ENCODE measurements at places on chromosomes 2 and 18.

DNA sequence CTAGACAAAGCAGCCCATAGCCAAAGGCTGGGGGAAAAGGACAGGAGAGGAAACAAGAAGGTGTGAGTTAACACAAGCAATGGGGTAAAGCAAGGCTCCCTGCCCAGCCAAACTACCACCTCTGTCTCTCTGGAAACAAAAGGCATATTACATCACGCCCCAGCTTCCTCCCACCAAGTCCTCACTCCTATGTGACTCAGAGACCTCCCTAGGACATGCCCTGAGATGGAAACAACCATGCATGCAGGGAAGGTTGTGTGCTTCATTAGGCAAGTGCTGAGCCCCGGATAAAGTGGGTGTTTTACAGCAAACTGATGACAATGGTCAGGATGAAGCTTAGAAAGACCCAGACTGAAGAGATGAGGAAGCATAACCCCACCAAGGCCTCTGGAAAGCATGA, 9.0 kb upstream of the ATRAID start:
- DNase-seq = no peak

DNA sequence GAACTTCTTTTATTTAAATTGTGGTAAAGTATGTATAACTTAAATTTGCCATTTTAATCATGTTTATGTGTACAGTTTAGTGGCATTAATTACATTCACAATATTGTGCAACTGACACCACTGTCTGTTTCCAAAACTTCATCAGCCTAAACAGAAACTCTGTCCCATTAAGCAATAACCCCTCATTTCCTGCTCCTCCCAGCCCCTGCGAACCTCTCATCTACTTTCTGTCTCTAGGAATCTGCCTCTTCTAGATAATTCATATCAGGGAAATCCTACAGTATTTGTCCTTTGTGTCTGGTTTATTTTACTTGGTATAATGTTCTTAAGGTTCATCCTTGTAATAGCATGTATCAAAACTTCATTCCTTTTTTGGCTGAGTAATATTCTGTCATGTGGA, 75.1 kb downstream of the BOLA3 start:
- no peak for DNase-seq

DNA sequence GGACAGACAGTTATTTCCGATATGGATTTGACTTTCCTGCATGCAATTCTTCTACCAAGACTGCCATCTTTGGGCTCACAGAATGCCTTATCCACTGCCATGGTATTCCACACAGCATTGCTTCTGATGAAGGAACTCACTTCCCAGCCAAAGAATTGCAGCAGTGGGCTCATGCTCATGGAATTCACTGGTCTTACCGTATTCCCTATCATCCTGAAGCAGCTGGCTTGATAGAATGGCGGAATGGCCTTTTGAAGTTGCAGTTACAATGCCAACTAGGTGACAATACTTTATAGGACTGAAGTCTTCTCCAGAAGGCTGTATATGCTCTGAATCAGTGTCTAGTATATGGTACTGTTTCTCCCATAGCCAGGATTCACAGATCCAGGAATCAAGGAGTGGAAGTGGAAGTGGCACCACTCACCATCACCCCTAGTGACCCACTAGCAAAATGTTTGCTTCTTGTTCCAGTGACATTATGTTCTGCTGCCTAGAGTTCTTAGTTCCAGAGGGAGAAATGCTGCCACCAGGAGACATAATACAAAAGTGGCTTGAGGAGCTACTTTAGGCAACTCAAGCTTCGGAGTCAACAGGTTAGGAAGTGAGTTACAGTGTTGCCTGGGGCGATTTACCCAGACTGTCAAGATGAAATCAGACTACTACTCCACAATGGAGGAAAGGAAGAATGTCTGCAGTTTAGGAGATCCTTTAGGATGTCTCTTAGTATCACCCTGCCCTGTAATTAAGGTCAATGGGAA, 23.8 kb upstream of the SMAD4 start:
- DNase-seq = no peak

GRCh38 chr2:146246736-146247523, 1597.9 kb upstream of the ACVR2A start:
- no peak for DNase-seq

GRCh38 chr18:63506336-63506646, 29.5 kb downstream of the SERPINB5 start:
- no peak for DNase-seq

- DNase-seq = no peak
Observed at GRCh38 chr18:53408271-53408670, 816.2 kb downstream of the MBD2 start.

GRCh38 chr18:62321201-62321600, 3.9 kb upstream of the TNFRSF11A start:
- no peak for DNase-seq

GRCh38 chr2:192218377-192218776, 23.6 kb upstream of the TMEFF2 start:
- no peak for DNase-seq

DNA sequence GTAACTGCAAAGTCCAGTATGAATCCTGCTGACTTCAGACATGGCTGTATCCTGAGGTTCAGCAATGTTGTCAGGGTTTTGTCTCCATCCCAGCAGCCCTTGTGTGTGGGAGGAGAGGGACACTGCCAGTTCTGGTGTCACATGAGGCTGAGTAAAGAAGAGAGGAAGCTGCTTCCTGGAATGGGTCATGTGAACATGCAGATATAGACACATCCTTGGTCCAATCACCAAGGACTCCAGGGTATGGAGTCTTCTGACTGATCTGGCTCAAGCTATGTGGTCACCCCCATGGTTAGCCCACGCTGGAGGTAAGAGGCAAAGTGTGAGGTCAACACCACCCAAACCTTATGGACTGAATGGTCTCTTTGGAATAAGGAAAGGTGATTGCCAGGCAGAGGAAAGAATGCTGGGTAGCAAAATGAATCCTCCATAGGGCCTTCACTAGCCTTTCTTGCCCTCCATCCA, 134.4 kb upstream of the SLC1A4 start:
- no peak for DNase-seq

DNA sequence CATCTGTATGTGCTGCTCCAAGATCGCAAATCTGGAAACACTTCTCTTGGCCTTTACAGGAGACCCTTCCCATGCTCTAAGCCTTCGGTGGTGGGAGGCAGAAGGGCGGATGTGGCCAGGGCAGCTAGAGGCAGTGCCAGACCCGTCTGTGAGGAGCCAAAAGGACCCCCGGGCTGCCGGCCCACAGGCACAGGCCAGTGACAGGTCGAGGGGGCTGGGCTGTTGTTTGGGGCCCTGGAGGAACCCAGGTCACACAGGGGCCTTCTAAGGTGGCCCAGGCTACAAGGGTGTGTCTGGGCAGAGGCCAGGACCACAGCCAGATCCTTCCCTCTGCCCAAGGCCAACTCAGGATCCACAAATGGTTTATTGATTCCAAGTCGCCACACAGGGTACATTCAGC, 49.4 kb downstream of the SLC66A2 start:
- no peak for DNase-seq

- no peak for DNase-seq
Observed at GRCh38 chr2:168118733-168119514, 128.5 kb downstream of the STK39 start.
